ENCODE measurements at places on chromosomes 13 and 19.

DNA sequence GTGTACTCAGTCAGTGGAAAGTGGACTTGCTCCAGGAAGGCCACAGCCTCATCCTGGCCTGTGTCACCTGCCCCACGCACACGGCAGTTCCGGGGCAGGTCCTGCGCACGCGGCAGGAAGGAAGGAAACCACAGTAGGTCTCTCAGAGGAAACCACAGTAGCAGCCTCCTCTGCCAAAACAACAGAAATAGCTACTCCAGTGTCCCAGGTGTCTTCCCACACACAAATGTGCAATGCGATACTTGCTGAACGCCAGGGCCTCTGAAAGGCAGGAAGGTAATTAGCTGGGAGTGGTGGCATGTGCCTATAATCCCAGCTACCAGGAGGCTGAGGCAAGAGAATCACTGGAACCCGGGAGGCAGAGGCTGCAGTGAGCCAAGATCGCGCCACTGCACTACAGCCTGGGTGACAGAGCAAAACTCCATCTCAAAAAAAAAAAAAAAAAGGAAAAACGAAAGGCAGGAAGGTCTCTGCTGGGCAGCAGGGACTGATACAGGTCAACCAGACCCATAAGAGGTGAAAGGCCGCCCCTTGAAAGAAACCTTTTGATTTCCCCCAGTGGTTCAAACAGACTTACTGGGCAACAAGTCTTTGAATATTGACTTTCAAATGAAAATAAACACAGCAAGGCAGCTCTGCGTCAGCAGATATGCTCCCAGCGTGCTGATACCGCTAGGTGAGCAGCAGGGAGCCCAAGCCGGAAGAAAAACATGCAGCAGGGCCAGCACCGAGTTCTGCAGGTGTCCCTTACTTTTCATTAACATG is 49.5 kb downstream of the CRYL1 start:
- peak; percentile 83 for DNase-seq

DNA sequence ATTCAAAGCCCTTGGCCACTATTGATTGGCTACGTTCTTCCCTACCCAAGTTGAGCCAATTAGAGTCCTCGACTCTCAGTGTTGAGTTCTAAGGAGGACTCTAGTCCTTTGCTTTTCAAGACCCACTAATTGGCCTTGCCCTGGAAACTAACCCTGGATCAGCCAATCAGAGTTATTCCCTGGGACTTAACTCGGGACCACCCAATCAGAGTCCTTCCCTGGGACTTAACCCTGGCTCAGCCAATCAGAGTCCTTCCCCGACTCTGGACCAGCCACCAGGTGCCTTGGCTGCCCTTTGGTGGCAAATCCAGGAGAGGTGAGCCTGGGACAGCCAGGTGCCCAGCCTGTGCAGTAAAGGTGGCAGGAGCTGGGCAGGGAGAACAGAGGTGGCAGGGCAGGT is 28.7 kb downstream of the ATP8B3 start:
- DNase-seq: no peak

- peak; percentile 97 for DNase-seq
Measured at GRCh38 chr19:47243776-47244547, 12.4 kb upstream of the CCDC9 start.

DNA sequence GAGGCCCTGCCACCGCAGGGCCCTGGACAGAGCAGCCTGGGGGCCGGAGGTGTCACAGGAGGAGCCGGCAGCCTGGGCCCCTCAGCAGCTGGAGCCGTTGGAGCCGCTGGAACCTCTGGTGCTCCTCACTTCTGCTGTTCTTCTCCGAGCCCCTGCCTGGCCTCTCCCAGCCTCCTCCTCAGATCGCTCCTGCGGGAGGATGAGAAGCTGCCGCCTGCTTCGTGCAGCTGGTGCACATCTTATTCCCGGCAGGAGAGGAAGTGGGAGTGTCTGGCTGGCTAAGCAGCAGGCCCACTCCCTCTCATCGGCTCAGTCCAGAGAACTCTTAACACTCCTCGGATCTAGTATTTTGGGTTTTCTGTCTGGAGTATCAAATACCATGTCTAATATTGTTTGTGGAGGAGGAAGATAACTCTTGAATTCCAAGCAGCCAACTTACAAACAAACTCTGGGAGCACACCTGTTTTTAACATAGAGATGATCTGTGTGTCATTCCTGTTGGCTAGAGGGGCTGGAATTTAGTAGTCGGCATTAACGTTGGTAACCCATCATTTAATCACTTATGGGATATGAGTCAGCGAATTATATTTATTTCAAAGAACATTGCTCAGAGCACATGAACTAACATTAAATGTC is 37.1 kb upstream of the RNF113B start:
- DNase-seq: no peak

DNA sequence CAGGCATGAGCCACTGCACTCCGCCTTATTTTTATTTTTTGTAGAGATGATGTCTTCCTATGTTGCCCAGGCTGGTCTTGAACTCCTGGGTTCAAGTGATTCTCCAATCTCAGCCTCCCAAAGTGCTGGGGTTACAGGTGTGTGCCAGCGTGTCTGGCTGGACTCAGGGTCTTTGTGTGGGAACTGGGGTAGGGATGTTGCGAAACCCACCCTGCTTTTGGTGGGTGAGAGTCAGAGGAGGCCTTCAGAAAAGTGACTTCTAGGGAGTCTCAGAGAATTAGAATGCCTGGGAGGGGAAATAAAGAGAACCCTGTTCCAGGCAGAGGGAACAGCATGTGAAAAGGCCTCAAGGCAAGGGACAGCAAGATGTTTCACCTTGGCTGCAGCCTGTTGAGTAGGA is 13.2 kb downstream of the TLE5 start:
- no peak for DNase-seq

DNA sequence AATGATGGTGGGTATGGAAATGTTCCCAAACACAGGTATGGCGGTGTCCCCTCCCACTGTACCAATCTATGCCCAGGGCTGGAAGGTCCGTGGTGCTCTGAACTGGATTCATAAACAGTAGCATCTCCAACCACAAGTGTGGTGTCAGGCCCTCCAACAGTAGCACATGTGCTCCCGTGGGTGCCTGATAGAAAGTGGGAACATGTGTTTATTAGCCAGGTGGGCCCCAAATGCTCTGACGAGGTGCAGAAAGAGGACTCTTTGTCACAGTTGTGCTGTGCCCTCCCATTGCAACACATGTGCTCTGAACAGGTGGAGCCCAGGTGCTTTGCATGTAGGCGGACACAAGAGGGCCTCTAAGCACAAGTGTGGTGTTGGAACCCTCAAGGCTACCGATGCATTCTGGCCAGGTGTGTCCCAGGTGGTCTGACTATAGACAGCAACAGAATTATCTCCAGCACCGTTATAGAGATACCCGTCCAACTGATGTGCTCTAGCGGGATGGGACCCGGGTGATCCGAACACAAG is 75.4 kb upstream of the ZNF30 start:
- DNase-seq: no peak

GRCh38 chr13:96710166-96710862 is 284.0 kb downstream of the OXGR1 start:
- no peak for DNase-seq

Data from activated CD4-positive, alpha-beta T cell treated with anti-CD3 and anti-CD28 coated beads, Interleukin-2, amount 50 U/mL, for 16 hours (primary cell).